Stimulated activated CD4-positive, alpha-beta T cell treated with anti-CD3 and anti-CD28 coated beads, Interleukin-12 subunit alpha, Interleukin-12 subunit beta, amount 100 ng/mL, for 24 hours (primary cell): ENCODE measurements at places on chromosomes 16 and 17.

DNA sequence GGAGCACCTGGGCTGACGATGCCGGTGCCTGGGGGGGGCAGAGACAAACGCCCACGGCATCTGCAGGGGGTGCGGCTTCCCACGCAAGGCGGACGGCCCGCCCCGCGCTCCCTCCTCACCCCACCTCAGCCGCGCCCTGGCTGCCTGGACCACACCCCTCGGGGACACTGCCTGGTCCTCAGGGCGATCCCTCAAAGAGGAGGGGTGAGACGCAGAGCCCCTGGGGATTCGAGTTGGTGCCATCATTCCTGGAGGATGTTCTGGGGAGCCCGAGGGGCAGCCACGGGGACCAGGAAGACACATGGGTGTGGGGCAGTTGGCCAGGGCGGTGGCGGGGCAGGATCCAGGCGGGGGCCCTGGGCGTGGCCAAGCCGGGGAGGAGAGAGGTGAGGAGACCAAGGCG lies 3.9 kb downstream of the IGFALS start:
- no peak for DNase-seq

- DNase-seq: no peak
Measured at GRCh38 chr16:31458073-31458843, 1.0 kb upstream of the ARMC5 start.

DNA sequence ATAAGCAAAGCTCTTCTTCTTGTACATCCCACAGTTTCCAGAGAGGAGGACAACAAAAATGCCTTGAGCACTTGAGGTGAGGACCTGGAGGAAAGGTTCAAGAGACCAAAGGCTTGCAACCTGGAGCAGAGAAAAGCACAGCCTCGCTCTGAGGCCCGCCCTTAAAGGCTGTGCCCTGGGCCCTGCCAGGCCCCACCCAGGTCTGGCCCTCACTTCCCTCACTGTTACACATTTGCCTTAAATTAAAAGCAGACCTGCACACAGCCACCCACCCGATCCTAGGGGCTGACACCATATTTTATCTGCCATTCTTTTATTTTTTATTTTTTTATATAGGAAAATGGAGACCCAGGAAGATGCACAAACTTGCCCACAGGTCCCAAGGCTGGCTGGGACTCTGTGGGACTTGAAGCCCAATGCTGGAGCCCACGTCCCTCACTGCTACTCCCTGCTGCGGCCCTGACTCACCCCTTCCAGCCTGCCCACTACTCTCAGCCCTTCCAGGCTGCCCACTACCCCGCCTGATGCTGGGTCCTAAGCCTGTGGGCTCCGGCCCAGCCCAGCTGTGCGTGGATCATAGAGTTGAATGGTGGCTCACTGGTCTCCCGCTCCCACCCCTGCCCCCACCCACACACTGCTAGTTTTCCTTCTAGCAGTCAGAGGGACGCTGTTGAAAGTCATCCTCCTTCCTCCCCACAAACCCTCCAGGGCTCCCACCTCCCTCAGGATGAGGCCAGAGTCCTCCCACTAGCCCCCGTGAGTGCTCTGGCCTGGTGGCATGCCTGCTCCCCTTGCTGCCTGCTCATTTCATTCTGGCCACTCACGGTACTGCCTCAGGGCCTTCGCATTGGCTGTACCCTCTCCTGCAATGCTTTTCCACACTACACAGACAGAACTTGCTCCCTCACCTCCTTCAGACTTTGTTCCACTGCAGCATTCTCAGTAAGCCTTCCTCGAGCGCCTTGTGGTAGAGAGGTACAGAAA lies 77.6 kb upstream of the MED9 start:
- DNase-seq: no peak

- no peak for DNase-seq
Measured at GRCh38 chr16:68931196-68931595, 87.9 kb downstream of the TANGO6 start.

- DNase-seq: no peak
Measured at GRCh38 chr17:396788-397187, 44.2 kb upstream of the RPH3AL start.

DNA sequence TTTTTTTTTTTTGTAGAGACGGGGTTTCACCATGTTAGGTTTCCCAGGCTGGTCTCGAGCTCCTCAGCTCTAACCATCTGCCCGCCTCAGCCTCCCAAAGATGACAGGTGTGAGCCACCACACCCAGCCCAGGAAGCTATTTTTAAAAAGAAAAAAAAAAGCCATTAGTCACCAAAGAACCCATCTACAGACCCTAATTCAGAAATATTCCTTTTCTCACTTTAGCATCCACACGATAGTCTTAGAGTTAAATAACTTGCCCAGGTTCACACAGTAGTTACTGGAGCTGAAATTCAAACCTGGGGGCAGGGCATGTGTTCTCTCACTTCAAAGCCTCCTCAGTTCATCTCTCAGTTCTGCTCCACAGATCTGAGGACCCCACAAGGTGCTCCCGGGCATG lies 70.3 kb upstream of the NOL11 start:
- no peak for DNase-seq
